ENCODE measurements at places on chromosomes 13 and 19.
A peak's percentile ranks its signal among the peaks of the same experiment; 100 is the strongest.

DNA sequence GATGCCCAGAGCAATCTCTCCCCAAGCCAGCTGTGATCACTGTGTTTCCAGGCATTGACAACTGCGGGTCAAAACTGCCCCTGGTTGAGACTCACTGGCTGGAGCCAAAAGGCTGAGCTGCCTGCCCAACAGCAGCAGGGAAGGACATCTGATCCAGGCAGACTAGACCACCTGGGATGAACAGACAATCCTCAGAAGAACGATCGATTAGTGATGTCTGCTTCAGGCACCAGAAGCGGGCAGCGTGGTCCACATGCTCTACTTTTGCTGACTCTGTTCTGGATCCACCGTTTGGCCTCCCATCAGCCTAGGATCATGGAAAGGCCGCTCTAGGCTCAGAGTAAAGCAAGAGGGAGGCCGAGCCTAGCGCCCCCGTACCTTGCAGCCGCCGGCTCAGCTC is 9.9 kb upstream of the GP6 start:
- no peak for DNase-seq

- DNase-seq = peak; percentile 6
Measured at GRCh38 chr19:31427857-31428256, 78.6 kb upstream of the TSHZ3 start.

DNA sequence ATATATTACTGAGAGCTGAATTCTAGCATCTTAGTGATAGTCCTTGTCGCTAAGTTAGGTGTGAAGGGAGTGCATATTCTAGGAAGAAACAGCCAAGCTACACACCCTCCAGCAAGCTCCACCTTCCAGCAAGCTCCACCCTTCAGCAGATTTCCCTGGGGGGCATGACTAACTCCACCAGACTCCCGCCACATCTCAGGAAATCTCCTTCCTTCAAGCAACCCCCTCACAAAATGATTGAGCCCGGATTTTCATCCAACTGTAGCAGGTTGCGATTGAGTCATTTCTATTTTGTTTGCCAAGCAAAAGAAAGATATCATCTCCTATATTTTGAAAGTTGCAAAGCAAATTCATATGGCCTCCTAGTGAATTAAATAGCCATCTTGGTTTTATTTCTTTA is 162.1 kb upstream of the TMTC4 start:
- peak; percentile 66 for DNase-seq

- DNase-seq = peak; percentile 14
Measured at GRCh38 chr19:19338082-19338481, 17.5 kb downstream of the MAU2 start.

- DNase-seq = no peak
Measured at GRCh38 chr13:101695870-101696516, 243.5 kb downstream of the ITGBL1 start.

- DNase-seq = peak; percentile 85
Measured at GRCh38 chr13:50401049-50401505, 385.8 kb downstream of the KCNRG start.

GRCh38 chr19:10871711-10872545 is 575 bp downstream of the CARM1 start:
- no peak for DNase-seq

GRCh38 chr13:66348745-66349690 is 881.1 kb downstream of the PCDH9 start:
- DNase-seq = no peak

GRCh38 chr13:96684907-96685306 is 309.4 kb downstream of the OXGR1 start:
- no peak for DNase-seq

- no peak for DNase-seq
Measured at GRCh38 chr19:10045371-10045770, 32.1 kb downstream of the RDH8 start.

- DNase-seq = no peak
Measured at GRCh38 chr19:17751912-17752273, 616 bp downstream of the FCHO1 start.

DNA sequence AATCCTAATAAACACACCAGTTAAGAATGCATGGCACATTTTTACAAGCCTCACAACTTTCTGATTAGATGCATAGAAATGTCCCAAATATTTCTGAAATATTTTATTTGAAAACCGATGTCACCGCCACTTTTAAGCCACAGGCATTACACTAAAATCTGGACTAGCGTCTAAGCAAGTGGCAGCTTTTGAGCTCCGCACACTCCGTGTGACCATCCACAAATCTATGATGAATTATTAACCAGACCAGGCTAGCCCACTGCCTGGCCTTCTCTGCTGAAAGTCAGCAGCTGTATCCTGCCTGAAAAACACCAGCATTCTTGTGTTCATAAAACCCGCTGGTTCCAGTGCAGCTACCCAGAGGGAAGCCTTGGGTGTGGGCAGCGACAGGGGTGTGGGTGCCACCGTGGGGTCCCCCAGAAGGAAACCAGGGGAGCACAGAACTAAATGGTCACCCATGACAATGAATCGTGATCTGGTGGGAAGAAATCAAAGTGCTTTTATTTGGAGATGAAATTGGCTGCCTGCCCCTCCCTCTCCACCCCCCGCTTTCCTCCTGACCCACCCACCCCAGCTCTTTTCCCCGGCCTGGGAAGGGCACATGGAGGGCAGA is 13.8 kb downstream of the RASA3 start:
- DNase-seq = peak; percentile 76

GRCh38 chr13:82477436-82477835 is 1404.8 kb downstream of the SLITRK1 start:
- DNase-seq = peak; percentile 0

GRCh38 chr19:45542234-45542668 is 35.0 kb downstream of the VASP start:
- DNase-seq = no peak

DNA sequence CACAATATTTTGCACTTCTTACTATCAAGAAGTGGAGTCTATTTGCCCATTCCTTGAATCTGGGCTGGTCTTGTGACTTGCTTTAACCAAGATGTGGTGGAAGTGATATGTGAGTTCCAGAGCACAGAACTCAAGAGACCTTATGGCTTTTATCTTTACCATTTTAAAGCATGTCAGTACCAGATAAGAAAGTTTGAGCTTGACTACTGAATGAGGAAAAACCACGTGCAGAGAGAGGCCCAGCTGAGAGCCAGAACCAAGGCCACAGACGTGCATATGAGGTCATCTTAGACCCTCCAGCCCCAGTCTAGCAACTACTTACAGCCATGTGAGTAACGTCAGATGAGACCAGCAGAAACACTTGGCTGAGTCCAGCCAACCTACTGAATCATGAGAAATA is 6.3 kb upstream of the CDK8 start:
- peak; percentile 27 for DNase-seq

- DNase-seq = no peak
Measured at GRCh38 chr19:49861541-49862378, 5.6 kb downstream of the PNKP start.

DNA sequence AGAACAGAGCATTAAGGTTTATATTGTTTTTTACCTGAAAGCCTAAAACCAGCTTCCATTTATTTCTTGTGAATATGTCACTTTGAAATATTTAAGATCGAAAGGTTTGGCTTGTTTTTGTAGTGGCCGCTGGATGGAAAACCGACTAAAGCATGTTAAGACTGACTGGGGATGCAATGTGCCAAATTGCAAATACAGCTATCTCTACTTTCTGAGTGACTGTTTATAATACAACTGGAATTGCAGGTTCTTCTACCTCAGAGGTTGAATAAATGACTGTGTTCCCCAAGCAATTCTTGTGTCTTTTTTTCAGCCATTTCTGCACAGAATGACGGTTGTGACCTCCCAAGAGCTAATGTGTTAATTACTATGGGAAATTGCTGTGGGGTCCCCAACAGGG is 50.0 kb upstream of the TMTC4 start:
- no peak for DNase-seq

DNA sequence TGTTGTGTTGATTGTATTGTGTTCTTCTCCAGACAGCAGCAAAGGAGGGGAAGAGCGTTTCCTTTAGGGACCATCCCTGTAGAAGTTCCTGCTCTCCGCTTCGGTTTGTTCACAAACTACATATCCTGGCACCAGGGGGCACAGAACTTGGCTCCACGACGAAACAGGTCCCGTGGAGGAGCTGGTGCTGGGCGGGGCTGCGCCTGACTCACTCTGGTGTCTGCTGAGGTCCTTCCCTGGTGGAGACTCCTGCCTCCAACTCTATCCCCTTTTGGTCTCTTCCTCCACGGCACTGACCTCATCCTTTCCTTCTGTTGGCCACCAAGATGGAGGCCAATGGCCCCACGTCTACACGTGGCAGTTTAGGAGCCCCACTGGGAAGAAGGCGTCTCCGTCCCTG is 14.7 kb downstream of the TMPRSS9 start:
- DNase-seq = no peak

GRCh38 chr13:30376426-30377311 is 45.6 kb upstream of the UBE2L5 start:
- DNase-seq = no peak

DNA sequence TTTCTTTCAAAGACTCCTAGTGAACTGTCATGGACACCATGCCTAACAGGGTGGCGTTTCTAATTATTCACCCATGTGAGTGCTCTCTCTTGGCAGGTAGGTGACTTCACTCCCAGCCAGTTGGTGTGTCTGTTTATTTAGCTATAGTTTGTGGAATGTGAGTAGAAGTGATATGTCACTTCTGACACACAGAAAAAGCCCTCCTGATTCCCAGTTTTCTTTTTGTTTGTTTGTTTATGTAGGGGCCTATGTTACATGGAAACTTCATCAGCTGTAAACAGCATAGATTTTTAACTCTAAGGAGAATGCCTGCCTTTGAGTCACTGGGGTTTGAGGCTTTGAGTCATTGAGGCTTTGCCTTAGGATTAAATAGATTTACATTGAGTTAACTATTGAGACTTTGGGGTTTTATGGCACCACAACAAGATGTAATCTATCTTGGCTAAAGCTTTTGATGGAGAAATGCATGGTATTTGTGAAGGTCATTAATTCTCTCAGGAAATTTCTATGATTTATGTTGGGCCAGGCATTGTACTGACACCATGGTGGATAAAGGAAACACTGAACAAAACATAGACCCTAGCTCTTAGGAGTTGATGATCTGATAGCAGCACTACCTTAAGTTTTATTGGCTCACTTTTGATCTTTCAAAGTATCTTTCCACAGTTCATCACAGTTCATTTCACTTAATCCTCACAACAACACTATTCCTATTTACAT is 45.3 kb downstream of the UFM1 start:
- DNase-seq = peak; percentile 93

DNA sequence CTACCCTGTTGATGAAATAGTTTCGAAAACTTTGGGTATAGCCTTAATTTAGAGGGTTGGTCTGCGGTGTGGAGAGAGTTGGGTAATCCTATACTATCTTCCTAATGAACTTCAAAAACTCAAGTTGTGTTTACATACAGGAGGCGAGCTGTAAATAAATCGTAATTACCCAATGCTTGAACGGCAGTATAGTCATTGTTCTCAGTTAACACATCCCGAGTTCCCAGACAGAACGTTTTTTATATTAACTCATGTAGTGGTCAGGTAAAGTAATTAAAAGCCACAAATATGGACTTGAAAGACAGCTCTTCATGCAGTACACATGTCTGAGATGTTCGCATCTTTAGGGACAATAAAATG is 1.5 kb downstream of the PDS5B start:
- peak; percentile 46 for DNase-seq

DNA sequence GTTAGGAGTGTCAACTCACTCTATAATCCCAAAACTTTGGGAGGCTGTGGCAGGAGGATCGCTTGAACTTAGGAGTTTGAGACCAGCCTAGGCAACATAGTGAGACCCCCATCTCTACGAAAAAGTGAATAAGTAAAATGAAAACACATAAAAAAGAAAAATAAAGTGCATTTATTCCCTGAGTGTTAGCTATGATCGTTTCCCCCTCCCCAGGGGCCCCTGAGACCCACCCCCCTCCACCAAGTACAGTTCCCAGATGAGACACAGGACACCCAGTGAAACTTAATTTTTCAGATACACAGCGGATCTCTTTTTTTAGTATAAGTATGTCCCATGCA is 28.6 kb upstream of the NANOS3 start:
- no peak for DNase-seq

Measured in iris pigment epithelial cell (primary cell).